H54 (cell line): ENCODE measurements at places on chromosomes 3 and 15.
A peak's percentile ranks its signal among the peaks of the same experiment; 100 is the strongest.

DNA sequence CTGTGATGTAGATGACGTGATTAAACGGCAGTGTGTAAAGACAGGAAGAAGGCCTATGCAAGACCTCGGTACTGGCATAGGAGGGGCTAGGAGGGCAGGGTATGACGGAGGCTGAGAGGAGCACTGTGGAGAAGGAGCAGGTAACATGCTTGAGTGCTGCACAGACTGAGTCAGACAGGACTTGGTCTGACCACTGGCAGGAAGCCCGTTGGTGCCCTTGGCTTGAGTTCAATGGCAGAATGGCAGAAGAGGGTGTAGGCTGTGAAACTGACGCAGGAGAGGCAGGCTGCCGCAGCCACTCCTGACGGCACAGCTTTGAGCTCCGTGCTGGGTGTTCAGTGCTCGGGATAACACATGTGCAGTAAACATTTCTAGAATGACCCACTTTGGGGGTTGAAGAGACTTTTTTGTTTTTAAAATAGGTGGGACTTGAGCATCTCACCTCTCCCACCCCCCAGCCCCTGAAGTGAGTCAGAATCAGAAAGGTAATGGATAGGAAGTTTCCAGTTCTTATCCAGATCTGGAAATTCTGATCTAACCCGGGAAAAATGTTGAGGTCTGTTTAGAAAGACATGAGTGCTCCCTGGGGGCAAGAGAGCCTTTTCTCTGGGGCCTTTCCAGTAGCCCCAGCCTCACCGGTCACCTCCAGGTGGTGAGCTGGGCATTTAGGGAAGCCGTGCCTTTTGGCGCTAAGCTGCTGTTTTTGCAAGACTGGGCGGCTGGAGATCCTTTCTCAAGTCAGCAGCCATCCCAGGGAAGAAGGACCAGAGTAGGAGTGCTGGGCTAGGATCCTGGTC lies 126.4 kb downstream of the RPLP1 start:
- DNase-seq: peak; percentile 22

- DNase-seq: no peak
Measured at GRCh38 chr3:23961913-23962312, 16.8 kb downstream of the NR1D2 start.

DNA sequence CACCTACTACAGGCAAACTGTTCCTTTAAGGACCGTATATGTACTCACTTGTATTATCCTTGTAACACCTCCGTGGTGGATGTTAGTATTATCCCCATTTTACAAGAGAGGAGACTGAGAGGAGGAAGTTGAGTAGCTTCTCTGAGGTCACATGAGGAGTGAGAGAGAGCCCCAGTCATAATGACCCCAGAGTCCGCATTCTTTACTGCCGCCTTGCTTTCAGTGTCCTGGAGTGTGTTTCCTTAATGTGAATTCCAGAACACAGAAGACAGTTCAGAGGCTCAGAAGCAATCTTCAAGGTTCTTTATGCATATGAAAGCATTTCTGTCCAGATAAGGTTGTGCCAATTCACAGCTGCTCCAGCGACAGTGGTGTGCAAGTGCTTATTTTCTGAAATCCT lies 199.2 kb downstream of the CACNA2D3 start:
- no peak for DNase-seq

DNA sequence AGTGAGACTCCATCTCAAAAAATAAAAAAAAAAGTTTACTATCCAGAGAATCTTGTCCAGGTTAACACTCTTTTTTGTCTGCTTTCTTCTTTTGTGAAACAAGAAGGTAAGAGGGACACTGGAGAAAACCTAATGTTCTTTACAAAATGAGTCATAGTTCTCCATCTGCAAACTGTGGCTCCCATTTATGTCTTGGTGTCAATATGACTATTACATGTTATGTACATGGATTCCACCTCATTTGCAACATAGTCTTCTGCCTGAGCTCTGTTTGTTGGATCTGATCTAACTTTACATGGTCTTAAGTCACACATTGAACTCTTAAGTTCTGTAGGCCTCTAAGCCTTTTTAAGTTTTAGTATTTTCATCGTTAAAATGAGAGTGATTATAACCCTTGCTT lies 421.2 kb upstream of the TPRG1 start:
- DNase-seq: no peak

DNA sequence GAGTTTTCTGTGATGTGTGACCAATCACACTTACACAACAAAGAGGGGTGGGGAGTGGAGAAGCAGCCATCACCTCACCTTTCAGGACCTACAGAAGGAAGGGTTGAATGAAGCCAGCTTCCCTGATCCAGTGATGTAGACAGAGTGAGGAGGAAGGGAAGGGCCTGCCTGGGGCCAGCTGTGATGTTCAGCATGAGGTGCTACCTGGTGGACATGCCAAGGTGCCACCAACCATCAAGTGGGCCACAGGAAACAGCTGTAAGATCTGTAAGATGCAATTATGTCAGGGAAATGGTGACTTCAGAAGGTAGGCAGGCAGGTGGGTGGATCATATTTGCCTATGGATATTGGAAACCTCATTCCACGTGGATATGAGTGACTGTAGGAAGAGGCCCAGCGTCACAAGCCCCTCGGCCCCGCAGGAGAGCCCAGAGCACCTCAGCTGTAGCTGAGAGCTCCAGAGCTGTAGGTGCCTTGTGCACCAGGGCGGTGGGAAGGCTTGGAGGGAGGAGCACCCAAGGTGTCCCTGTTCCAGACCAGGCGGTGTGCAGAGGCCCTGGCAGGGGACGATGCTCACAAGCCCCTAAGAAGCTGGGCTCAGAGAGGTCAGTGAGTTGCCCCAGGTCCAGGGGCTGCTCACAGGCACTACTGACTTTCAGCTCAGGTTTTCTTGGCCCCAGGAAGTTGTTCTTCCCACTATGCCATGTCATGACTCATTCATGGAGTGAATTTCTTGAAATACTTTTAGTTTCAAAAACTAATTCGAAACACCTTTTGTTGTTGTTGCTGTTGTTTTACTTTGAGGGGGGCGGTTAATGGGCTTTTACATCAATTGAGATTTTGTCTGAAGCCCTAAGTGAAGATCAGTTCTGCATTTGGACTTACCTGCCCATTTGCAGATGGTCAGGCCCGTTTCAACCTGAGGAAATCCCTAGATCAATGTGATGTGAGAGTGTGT lies 94.2 kb upstream of the ALDH1A3 start:
- no peak for DNase-seq

GRCh38 chr3:37688756-37689155 lies 172.9 kb upstream of the CTDSPL start:
- no peak for DNase-seq
